ENCODE measurements at places on chromosomes 7 and 10. TPM values are rescaled to one million over a fixed set of nuclear protein-coding genes. Genes with fewer than 3 reads are reported as not detected.

The UBE2D1 gene
- total RNA-seq, result 20.7 TPM

The WDR11 gene
- total RNA-seq, result 23.9 TPM

The TCAF2 gene
- total RNA-seq, result 0.84 TPM

The TBX20 gene
- 1.2 TPM for total RNA-seq

The HYAL4 gene
- total RNA-seq, result not detected

The C7orf57 gene
- total RNA-seq, result 0.18 TPM

The LOXL4 gene
- total RNA-seq, result 1.4 TPM

The MYPN gene
- total RNA-seq, result 2.0 TPM

The KCNMA1 gene
- total RNA-seq, result 69.4 TPM

The BAIAP2L1 gene
- 53.9 TPM for total RNA-seq

The TMEM213 gene
- total RNA-seq, result not detected

The NEBL gene
- total RNA-seq, result 8.5 TPM

The HK1 gene
- total RNA-seq, result 44.6 TPM

The MDH2 gene
- 416 TPM for total RNA-seq

The OR2F2 gene
- not detected for total RNA-seq
